Coronary artery (tissue), 2 donors: ENCODE measurements at places on chromosomes 5 and 9.

- no peak for DNase-seq
Measured at GRCh38 chr9:113857875-113858274, 18.2 kb upstream of the ZNF618 start.

- peak; percentile 57 for DNase-seq
Measured at GRCh38 chr9:113486327-113486726, 22.8 kb downstream of the RGS3 start.

GRCh38 chr9:123608104-123608503, 252.1 kb downstream of the CRB2 start:
- DNase-seq, result no peak

DNA sequence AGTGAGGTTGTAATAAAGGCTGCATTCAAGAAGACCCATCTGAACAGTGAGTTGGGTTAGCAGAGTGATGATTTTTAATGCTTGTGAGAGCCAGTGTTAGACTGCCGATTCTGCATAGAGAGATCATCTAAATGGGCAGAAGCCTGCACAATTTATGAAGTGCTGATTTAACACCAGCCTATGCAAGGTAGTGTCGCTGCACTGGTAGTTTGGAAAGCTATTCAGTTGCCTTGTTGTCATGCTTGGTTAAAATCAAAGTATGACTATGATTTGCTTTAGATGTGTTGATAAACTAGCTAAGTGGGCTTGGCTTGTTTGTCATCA, 379 bp upstream of the LRRTM2 start:
- DNase-seq, result no peak

DNA sequence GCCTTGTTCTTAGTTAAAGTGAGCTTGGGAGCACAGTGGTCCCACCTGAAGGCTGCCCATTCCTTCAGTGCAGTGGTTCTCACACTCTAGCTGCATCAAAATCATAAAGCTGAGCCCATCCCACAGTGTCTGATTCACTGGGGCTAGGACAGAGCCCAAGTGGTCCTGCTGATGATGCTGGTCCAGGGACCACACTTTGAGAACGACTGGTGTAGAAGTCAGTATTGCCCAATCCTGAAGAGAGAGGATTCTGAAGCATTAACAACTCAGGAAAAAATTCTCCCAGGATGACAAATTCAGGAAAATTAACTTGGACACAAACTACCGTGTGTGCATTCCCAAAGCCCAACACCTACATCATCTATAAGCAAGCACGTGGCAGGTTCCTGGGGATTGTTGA, 176.2 kb downstream of the GABBR2 start:
- DNase-seq, result no peak

DNA sequence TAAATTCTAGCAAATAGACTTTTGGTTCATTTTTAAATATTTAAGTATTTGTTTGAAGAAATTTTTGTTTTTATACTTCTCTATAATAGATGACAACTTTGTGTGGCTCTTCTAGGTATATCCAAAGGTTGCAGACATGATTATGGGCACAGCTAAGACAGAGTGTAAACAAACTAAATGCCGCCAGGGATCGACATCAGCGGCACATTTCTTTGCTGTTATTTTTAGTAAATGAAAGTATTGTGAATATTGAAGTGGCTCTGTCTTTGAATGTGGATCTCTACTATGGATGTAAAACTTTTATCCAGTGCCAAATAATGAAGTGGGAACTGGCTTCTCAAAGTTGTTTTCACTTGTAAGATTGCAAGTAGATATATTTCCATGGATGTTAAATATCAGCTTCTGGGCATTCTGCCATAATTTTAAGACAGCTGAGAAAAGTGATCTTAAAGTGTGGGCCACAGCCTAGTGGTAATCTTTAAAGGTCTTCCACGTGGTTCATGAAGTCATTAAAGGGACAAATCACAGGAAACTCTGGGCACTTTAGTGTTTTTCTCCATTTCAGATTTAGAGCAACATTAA, 589.9 kb downstream of the ZNF608 start:
- DNase-seq, result no peak

DNA sequence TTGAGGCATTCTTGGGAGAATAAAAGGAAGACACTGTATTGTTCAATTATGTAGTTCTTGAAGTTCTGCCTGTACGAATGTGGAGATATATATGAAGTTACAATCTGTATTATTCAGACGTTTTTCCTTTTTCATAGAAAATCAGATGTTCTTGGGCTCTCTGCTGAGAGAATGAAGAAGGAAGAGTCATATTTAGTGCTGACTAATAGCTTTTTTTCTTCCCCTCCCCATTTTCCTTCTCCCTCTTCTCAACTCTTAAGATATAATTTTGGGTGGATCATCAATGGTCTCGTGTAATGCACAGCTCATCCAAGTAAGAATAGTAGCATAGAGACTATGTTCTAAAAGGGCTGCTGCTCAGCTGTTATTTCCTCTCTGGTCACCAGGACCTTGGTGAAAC, 23.0 kb upstream of the FBXL7 start:
- no peak for DNase-seq

DNA sequence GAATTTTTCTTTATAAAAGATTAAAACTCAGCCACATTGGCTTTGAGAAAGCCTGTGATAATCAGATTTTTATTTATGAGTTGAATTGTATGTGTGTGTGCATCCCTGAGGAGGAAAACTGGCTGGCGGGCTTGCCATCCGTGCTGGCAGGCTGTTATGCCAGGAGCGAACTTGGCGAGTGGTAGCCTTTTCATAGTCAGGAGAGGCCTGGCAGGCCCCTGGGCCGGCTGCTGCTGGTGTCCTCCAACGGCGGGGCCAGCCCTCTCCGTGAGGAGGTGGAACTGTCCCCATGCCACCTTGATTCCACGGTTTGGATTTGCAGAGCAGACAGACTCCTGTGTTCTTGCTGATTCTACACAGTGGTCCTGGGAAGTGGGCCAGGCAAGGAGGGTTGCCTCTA, 43.3 kb downstream of the ZNF618 start:
- DNase-seq, result no peak

GRCh38 chr5:344668-345067, 23.2 kb downstream of the AHRR start:
- no peak for DNase-seq

DNA sequence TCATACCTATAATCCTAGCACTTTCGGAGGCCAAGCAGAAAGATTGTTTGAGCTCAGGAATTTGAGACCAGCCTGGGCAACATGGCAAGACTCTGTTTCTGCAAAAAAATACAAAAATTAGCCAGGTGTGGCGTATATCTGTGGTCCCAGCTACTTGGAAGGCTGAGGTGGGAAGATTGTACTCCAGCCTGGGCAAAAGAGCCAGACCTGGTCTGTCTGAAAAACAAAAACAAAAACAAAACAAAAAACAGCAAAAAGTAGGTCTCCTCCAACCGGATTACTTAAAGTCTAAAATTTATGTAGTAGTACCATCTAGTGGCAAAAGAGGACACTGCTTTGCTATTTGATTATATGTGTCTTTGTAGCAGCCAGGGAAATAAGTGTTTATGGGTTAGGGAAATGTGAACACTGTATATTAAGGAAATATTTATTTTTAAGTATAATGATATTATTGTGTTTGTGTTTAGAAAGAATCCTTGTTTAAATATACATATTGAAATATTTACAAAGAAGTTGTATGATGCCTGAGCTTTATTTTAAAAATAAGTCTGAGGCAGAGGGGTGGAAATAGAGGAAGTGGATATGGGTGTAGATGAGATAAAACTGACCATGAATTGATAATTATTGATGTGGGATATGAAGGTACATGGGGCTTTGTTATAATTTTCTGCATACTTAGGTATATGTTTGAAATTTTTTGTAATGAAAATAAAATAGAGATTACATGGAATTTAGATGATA, 20.0 kb downstream of the APC start:
- no peak for DNase-seq

DNA sequence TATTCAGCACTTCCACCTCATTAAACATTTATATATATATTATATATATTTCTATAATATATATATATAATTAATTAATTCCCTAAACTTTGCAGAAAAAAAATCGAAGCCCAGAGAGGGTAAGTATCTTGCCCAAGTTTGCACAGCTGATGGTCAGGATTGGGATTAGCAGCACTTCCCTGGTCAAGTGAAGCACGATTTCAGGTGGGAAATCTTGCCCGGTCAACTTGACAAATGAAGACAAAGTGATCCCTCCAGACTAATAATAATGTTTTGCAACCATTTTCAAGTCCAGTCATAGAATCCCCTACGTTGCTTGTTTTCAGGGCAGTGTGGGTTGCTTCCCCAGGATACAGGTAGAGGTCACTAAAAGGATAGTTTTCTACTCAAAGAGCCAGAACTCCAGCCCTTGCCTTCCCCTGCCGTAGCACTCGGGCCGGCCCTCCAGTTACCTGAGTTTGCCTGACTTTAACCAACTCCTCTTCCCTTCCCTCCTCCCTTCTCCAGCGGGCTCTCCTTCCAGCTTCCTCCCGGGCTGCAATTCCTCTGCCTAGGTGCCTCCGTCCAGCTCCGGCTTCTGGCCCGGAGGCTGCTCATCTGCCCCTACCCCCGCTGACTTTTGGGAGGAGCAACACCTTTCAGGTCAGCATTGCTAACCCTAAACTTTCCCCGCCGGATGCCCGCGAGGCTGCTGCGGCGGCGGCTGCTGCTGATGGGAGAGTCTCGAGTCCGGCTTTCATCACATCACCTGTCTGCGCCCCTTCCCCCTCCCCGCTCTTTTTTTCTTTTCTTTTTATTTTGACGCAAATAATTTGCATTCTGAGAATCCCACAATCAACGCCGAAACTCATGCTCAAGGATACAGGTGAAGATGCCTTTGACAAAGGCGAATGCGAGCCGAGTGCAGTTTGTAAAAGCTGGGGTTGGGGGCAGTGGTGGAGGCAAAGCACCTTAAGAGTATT, 930 bp downstream of the PRLR start:
- DNase-seq, result no peak

DNA sequence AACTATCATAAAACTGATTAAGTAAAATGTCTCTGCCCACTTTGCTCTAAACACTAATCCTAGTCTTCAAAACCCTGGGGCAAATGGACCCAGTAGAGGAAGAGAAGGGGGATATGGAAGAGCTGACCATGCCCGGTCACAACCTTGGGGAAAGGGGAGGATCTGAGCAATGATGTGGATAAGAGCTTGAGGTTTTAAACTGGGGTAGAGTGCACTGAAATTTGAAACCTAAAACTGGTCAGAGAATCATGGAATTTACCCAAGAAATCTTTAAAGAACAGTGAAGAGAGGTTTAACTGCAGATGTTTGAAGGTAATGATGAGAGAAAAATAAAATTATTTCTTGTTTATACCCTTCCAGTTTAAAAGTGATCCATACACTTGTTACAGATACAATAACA, 110.8 kb downstream of the MRPS30 start:
- DNase-seq, result no peak

DNA sequence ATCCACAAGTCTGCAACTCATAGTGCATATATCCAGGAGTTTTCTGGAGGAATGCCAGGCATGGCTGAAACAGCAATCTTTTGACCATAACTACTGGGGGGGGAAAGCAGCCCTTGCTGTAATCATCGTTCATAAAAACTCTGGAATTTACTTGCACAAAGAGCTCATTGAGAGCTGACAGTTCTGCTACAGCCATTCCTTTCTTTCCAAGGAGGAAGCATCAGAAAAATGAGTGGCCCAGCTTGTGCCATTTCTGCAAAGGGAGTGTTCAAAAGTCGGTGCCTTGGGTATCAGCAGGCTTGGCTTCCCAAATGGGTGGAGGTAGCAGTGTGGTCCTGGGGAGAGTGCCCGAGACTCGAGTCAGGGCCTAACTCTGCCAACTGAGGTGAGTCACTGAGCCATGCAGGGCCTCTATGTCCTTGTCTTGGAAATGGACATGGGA, 101.5 kb downstream of the GCNT1 start:
- no peak for DNase-seq

DNA sequence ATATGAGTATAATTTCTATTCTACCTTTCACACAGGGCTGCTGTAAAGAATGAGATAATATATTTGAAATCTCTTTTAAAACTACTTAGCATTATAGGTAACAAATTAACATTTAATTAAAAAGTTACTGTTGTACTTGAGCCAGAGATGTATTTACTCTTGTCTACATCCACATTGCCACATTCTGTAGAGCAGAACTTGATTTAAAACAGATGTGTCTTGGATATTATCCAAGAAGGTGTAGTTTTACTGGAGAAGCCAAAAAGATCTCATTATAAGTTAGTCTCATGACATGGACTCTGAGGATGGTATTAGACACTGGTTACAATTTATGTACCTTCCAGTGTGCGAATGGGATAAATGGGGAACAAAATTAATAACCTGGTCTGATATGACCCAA, 293.1 kb upstream of the CCNH start:
- DNase-seq, result no peak

GRCh38 chr9:24846248-24846912, 300.7 kb upstream of the IZUMO3 start:
- DNase-seq, result no peak

- peak; percentile 79 for DNase-seq
Measured at GRCh38 chr5:156475182-156476157, 148.5 kb downstream of the SGCD start.

DNA sequence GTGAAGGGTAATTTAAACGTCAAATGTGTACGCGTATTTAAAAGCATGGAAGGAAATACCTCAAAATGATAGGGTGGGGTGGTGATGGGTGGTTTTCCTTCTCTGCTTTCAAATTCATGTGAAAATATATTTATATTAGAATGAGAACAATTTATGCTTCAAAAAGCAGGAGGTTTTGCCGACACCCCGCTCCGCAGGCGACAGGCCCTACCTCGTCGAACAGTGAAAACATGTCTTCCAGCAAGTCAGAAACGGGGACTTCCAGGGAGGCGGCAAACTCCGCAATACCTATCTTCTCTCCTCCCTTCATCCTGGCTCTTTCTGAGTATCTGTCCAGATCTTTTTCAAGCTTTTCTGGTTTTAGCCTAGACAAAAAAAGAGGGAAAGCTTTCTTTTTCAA, 28.5 kb upstream of the SLC6A3 start:
- no peak for DNase-seq

DNA sequence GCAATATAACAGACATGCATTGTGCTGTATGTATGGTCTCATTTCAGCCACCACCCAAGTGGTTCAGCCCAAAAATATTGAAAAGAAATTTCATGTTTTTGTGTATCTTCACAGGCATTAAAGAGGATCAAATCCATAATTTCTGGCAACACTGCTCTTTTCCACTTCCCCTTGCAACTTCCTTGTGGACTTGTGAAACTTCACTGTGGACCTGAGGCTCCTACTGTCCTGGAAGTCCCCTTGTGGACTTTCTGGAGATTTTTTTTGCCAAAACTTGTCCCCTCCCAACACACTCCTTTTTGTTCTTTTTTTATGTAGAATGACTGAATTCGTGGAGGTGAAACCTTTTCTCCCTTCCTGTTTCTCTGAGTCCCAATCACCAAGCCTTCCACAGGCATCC, 14.3 kb downstream of the OTULINL start:
- no peak for DNase-seq

DNA sequence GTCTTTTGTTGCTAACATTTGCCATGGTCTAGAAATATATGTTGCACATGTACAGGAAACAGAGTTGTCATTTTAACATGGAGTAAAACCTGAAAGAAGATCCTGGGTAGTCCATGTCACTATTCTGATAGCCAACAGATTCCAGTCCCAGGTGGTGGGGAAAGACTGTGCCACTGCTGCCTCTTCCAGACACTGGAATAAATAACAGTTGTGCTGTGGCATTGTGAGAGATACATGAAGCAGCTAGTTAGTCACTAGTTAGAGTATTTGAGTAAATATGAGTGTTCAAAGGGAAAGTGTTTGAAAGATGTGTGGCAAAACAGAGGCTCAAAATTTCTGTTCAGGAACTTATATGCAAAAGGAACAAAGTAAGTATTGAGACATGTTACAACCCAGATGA, 1408.3 kb downstream of the EFNA5 start:
- DNase-seq, result no peak
